ENCODE measurements at places on chromosomes 6 and 20. TPM values are rescaled to one million over a fixed set of nuclear protein-coding genes. Genes with fewer than 3 reads are reported as not detected.

KHDRBS2 gene
- total RNA-seq: not detected

MCHR2 gene
- not detected for total RNA-seq

R3HDML gene
- total RNA-seq: not detected

C20orf144 gene
- not detected for total RNA-seq

DEFB119 gene
- total RNA-seq: not detected

Data from pericardium fibroblast (primary cell).